ENCODE measurements at places on chromosomes 6 and 20.

DNA sequence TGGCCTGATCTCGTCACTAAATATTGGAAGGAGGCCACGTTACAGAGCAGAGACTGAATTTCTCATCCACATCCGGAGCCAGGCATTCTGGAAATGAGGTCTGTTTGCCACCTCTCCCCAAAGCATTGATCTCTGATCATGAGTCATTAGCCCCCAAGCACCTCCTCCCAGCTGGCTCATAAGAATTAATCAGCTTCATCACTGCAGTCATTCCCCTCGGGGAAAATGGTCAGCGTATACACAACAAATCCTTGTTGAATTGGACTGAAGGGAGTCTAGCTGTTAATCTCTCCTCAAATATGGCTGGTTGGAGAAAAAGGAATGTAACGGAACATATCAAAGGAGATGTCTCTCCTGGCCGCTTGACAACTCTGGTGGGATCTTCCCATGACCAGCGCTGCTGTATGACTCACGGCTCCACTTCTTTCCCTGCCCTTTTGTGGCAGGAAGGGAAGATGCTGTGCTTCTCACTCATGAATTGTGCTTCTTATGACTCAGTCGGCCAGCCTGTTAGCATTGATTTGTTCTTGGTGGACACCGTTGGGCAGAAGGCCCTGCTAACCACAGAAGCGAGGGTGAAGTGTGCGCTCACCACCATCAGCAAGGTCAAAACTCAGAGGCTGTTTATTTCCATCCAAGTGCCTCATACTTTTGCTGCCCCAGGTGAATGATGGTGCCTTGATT lies 76.7 kb downstream of the RNF182 start:
- DNase-seq = no peak

GRCh38 chr6:89944181-89944755 lies 50.0 kb downstream of the GJA10 start:
- no peak for DNase-seq

DNA sequence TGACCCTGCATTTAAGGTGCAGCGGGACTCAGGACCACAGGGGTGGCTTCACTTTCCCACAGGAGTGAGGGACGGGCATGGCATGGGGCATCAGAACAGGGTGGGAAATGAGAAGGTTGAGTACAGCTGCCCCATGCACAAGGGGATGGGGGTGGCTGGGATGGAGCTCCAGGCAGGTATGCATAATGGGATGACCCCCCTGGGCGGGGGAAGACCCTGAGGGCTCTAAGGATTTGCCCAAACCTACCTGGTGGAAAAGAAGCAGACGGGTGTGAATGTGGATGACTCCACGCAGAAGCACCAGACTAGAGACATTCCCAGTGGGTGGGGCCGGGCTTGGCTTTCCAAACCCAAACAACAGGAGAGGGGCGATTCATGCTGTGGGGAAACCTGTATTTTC lies 200.3 kb downstream of the SYNDIG1 start:
- DNase-seq = no peak

DNA sequence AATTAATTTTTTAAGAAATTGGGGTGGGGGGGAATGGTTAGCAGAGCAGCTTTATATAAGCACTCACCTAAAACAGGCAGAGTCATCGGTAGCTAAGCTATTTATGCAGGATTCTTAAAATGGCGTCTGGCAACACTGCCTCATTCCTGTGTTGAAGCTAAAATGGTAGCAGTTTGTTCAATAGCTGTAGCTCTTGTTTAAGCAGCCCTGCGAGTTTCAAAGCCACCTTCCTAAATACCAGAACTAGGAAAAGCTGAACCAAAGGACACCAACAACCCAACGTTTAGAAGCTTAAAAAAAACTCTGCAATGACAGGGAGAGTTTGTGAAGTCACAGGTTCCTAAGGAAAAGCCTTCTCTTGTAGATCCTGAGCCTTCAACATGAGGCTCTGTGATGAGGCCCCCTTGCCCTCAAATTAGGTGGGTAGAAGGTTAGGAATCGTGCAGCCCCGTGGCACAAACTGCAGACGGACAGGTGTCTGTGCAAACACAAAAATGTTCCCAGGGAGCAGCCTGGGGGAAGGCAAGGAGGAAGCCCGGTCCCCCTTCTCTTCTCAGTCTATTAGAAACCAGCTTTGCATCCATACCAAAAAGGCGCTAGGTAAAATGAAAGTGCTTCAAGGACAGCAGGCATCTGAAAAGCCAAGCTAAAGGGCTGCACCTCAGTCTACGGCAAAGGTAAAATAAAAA lies 4.7 kb downstream of the ZMYND8 start:
- peak; percentile 33 for DNase-seq

- no peak for DNase-seq
Measured at GRCh38 chr6:30886897-30887255, 2.6 kb downstream of the DDR1 start.

GRCh38 chr6:37257634-37258404 lies at the start of the genes TBC1D22B and TMEM217:
Gene TBC1D22B (plus strand): TSS chr6:37257772. CDS start chr6:37257918, 146 bp downstream.
Gene TMEM217 (minus strand): TSS chr6:37258144. CDS start chr6:37219030, 39,114 bp downstream.
- DNase-seq = peak; percentile 98

DNA sequence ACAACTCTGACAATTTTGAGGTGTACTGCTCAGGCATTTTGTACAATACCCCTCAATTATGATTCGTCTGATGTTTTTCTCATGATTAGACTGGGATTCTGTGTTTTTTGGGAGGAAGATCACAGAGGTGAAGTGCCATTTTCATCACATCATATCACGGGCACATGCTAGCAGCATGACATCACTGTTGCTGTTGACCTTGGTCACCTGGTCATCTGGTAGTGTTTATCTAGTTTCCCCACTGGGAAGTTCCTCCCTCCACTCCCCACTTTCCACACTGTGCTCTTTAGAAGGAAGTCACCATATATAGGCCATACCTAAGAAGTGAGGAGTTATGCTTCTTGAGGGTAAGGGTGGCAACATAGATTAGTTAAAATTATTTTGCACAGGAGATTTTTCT lies 20.8 kb downstream of the GCM2 start:
- DNase-seq = no peak

- DNase-seq = peak; percentile 29
Measured at GRCh38 chr6:31495580-31495979, 2.4 kb upstream of the MICB start.

GRCh38 chr6:131295081-131295480 lies 159.8 kb downstream of the AKAP7 start:
- DNase-seq = no peak

GRCh38 chr20:50367739-50368375 lies 142.3 kb upstream of the PTPN1 start:
- no peak for DNase-seq

- peak; percentile 84 for DNase-seq
Measured at GRCh38 chr20:24148372-24148771, 159.8 kb upstream of the GGTLC1 start.

DNA sequence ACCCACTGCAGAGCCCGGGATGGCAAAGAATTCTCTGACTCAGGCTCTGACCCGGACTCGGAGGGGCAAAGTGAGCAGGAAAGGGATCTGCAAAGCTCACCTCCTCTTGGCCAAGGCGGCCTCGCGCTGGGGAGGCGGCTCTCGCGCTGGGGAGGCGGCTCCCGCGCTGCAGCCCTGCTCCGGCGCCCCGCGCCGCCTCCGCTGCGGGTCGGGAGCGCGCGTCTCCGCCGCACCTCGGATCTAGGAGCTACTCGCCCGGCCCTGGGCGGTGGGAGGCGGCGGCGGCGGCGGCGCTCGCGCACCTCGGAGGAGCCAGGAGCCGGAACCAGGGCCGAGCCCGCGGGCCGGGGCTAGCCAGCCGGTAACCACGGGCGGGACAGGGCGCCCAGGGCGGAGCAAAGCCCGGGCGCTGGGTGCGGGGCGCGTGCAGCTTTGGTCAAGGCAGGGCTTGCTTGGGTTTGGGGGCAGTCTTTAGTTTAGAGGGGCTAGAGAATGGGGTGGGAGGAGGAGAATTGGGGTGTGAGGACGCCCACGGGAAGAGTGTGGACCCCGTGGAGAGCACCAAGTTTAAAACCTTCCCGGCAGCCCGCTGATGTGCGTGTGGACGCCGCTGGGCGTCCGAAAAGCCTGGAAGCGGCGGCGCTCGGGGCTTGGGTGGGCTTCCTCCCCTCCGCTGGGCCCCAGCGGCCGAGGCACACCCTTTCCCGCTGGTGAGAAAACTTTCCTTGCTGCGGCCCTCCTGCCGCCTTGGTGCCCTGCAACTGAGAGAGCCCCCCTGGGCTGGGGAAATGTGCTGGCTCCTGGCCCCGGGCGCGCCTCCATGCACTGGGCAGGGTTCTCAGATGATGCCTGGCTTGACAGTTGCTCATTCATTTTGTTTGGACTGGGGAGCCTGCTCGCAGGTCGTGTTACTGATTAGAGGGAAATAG lies at the start of gene MRAP2:
Gene MRAP2 (plus strand): TSS at position 250 of the 929 bp plus-strand sequence. CDS start 21,547 bp downstream, outside the sequence.
- DNase-seq = no peak

GRCh38 chr6:102799051-102799450 lies 1405.5 kb downstream of the GRIK2 start:
- DNase-seq = no peak

- no peak for DNase-seq
Measured at GRCh38 chr20:38591474-38592410, 9.9 kb upstream of the ARHGAP40 start.

GRCh38 chr6:159180001-159180400 lies 10.8 kb downstream of the FNDC1 start:
- DNase-seq = no peak

GRCh38 chr6:68008445-68008844 lies 626.6 kb upstream of the ADGRB3 start:
- no peak for DNase-seq

DNA sequence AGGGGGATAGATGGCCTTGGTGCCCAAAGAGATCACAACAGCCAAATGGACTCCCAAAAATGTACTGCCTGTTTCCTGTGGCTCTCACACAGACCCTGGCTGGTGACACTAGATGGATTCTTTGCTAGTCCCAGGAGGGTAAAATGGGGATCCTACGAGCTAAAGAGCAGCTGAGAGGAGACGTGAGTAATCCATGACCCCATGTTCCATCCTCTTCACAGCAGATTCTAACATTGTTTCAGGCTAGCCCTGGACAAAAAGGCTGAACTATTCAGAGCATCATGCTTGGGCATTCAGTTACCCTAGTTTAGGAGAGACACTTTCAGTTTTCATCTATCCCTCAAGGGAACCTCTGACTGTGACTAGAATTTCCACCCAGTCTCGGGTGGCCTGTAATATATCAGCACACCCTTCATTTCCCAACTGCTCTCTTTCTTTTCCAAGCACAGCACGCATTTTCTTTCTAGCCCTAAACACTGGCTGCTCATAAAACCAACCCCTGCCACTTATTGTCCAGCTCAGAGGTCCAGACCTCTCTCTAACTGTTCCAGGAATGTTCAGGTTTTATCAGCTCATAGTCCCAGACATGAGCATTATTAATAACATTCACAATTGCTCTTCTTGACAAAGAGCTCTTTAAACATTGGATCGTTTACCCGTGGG lies 48.5 kb downstream of the SLC22A1 start:
- no peak for DNase-seq

- peak; percentile 35 for DNase-seq
Measured at GRCh38 chr6:74607934-74608333, 597.9 kb downstream of the COL12A1 start.

GRCh38 chr20:29306390-29307072 lies 1950.9 kb upstream of the DEFB115 start:
- DNase-seq = no peak

- no peak for DNase-seq
Measured at GRCh38 chr6:88536071-88536625, 370.0 kb upstream of the CNR1 start.

GRCh38 chr6:31901953-31902643 lies at the start of gene ZBTB12:
Gene ZBTB12 (minus strand): TSS chr6:31902086. CDS start chr6:31901305, 781 bp downstream.
- DNase-seq = peak; percentile 91

- DNase-seq = peak; percentile 36
Measured at GRCh38 chr6:43264599-43265145, 21.4 kb downstream of the TTBK1 start.

DNA sequence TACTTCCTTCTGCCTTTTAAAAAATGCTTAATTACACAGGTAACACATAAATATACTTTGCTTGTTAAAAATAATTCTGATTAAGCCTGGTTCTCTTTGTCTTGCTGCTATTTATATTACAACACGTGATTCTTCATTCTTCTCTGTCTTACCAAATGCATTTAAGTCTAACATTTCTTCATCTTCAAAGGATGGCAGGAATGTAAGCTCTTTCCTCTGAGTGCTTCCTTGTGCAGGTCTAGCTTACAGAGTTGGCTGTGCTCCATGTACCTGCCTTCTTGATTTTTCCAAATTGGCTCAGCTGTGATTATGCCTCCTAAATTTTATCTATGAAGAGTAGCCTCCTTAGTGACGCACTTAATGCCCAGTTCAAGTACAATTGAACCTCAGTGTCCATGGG lies 44.4 kb downstream of the RNF144B start:
- no peak for DNase-seq

DNA sequence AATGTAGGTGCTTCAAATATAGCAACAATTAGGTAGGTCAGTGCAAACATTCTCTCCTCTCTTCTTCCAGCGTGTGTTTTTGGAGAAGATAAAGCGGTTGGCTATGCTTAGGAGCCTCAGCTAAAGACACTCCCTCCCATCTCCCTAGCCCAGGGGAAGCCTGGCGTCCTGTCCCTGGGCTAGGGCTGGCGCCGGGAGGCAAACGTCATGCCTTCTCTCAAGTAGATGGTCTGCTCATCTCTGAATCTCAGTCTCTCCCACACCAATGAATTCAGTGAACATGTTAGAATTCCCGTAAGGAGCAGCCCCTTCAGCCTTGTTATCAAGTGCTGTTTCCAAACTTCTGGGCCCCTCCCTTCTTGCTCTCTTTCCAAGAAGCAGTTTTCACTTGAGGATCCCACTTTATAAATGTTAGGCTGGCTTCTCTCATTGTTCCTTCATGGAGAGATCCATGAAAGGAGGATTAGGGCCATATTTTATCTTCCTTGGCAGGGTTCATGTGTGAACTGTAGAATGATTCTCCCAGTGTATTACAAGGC lies 142.8 kb downstream of the CLIC5 start:
- DNase-seq = no peak

GRCh38 chr6:53520320-53520928 lies 24.5 kb downstream of the GCLC start:
- no peak for DNase-seq

DNA sequence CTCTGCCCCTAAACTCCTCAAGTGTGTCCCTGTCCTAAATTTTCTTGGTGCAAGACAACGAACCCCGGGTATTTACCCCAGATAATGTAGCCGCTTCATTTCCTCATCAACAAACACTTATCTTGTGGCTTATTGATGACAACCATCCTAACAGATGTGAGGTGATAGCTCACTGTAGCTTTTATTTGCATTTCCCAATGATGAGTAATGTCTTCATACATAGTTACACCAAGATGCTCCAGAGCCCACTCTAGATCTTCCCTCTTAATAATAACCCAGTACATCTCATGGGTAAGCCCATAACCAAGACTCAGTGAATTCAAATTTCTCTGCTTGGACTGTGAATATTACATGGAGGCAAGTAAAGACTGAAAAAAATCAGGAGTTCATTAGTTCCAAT lies 48.2 kb upstream of the BEND6 start:
- DNase-seq = no peak

GRCh38 chr20:32480371-32481241 lies 104.5 kb downstream of the NOL4L start:
- DNase-seq = no peak
